ENCODE measurements at places on chromosomes 3 and 15. TPM values are rescaled to one million over a fixed set of nuclear protein-coding genes. Genes with fewer than 3 reads are reported as not detected.

DNA sequence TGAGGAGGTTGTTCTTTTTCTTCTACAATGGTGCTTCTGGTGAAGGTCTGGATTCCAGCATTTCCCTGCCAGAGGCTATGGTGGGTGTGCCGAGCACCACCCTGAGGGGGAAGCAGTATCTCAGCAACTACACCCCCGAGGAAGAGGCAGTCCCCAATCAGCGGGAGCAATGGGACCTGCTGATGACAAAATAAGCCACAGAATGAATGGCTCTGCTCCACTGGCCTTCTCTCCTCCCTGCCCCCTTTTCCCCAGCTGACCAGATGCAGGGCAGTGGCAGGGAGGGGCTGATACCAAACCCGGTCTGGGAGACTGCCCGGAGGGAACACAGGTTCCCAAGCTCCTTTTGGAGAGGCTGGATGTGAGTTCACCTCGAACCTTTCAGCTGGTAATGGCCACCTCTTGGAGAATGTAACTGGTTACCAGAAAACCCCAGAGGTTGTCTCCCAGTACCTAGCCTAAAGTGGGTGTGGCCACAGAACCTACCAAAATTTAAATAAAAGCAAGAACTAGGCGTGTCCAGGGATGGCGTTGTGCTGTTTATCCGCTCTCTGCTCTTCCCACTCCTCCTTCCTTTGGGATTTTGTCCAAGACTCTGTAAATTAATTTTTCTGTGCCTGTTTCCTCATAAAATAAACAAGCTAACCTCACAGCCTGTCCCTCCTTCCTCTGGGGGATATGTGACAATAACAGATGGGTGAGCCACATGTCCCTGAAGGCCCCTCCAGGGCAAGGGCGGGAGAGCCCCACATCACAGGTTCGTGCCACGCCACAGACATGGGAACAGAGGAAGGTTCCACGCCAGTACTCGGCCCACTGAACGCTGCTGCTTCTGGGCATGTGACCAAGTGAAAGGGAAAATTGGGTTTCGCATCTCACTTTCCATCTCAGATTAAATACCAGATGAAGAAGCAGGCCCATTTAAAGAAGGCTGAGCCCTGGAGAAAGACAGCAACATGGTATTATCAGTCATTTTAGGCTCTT is 35.1 kb upstream of the SPTBN5 start:
- DNase-seq, result peak; percentile 30
- peaks cover 21% of the 10 kb centered on the region for H3K4me1 ChIP-seq
- H3K4me3 ChIP-seq, result peak overlapping the region; percentile 47
- no peaks in the 10 kb centered on the region for H3K27me3 ChIP-seq
- H3K27ac ChIP-seq, result no peak overlapping the region
- peaks cover 5% of the 10 kb centered on the region for H3K36me3 ChIP-seq

DNA sequence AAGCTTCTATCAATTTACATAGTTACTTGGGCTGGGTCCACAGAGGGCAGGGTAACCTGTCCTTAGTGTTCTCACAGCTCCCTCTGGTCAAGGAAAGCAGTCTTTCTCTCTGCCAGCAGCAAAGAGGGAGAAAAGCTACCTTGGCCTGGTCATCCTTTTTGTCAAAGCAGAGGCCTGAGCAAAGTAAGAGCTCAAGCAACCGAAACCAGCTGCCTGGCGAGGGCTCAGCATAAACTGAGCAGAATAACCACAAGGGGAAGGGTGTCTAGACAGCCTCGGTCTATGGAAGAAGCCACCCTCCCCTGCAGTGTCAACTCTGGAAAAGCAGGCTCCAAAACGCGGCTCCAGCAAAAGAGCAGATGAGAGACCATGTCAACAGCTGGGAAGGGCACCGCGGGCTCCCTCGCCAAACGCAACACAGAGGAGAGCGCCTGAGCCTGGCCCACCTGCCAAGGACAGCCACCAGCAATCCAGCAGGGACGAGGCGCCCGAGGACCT is 17.4 kb downstream of the LRIG1 start:
- peak overlapping the region; percentile 2 for H3K4me3 ChIP-seq
- no peaks in the 10 kb centered on the region for H3K27me3 ChIP-seq
- H3K27ac ChIP-seq, result peak overlapping the region; percentile 21
- DNase-seq, result no peak

Gene GOLGA6B
- total RNA-seq, result not detected

Gene CAMKV
- total RNA-seq, result not detected

DNA sequence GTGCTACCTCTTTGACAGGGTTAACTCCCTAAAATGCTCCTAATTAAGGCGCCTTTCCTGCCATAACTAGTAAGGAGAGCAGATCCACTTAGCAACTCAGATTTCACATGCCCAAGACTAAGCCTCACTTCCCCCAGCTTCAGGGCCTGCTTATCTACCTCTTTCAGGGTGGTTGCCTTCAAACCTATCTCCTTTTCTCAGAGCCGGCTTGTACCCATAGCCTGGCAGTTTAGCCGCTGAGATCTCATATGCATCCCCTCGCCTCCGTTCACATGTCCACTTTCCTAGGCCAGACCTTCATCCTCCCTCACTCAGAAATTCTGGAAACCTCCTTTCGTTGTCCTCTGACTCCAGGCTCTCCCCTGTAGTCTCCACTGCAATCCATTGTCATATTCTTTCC is 1.0 kb upstream of the FSTL1 start:
- peaks cover 40% of the 10 kb centered on the region for H3K27me3 ChIP-seq
- H3K36me3 ChIP-seq, result no peaks in the 10 kb centered on the region

DNA sequence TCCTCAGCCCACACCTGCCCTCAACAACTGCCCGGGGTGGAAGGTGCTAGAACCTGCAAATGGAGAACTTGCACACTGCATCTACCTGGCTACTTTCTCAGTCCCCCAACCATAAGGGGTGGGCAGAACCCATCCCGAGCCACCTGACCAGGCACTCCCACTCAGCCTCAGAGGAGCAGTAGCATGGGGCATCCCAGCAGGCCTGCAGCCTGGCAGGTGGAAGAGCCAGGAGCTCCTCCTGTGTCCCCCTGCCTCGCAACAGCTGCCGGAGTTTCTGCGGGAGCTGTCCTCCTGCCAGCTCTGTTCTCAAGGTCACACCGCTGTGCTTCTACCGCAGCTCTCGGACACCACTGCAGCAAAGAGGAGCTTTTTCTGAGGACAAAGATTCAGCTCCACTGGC is 27.5 kb downstream of the RAB6B start:
- peaks cover 4% of the 10 kb centered on the region for H3K27me3 ChIP-seq
- H3K27ac ChIP-seq, result no peak overlapping the region
- no peak overlapping the region for H3K4me3 ChIP-seq
- H3K4me1 ChIP-seq, result no peaks in the 10 kb centered on the region

DNA sequence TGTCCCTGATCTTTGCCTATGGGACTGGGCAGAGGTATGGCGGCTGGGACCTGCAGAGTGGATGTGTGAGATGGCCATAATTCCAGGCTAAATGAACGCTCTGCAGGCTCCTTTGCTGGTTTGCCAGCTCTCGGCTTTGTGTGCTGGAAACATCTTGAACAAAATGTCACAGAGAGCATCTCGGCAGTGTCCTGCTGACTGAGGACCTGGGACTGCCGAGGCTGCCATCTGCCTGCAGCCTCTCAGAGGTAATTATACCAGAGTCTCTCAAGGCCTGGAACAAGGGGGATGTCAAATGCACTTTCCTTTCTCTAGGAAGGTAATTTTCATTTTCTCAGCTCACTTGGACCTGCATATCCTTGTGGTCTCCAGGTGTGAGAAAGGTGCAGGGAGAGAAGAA is 354.2 kb downstream of the PDCD6IP start:
- no peaks in the 10 kb centered on the region for H3K36me3 ChIP-seq
- no peaks in the 10 kb centered on the region for H3K4me1 ChIP-seq

DNA sequence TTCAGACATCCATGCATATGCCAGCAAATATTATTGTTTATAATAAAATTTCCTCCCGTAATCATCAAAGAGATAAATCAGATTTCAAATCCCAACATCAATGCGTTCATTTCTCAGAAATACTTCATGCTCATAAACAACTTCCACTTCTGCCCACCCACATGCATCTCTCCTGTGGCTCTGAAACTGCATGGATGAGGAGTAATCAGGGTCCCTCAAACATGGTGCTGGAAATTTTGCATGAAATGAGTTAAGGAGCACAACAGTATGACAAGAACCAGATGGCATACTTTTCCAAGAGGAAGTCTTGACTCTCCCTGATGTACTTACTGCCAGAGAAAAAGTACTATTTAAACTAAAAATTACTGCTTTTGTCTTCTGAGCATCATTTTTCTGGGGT is 26.9 kb upstream of the MFSD1 start:
- H3K27ac ChIP-seq, result no peak overlapping the region
- H3K4me1 ChIP-seq, result peaks cover 6% of the 10 kb centered on the region
- DNase-seq, result no peak
- peaks cover 7% of the 10 kb centered on the region for H3K36me3 ChIP-seq

GRCh38 chr3:170159933-170160332 is 21.6 kb downstream of the PHC3 start:
- H3K4me3 ChIP-seq, result peak overlapping the region; percentile 27
- H3K36me3 ChIP-seq, result peaks cover 42% of the 10 kb centered on the region
- no peaks in the 10 kb centered on the region for H3K27me3 ChIP-seq
- H3K4me1 ChIP-seq, result peaks cover 32% of the 10 kb centered on the region
- H3K27ac ChIP-seq, result peak overlapping the region; percentile 24
- DNase-seq, result no peak

Gene OXSM
- 13.6 TPM for total RNA-seq

- H3K4me3 ChIP-seq, result no peak overlapping the region
- no peak for DNase-seq
- peaks cover 4% of the 10 kb centered on the region for H3K4me1 ChIP-seq
- H3K27me3 ChIP-seq, result peaks cover 3% of the 10 kb centered on the region
- H3K36me3 ChIP-seq, result no peaks in the 10 kb centered on the region
Observed at GRCh38 chr15:94168250-94168649, 63.1 kb upstream of the MCTP2 start.

- no peaks in the 10 kb centered on the region for H3K27me3 ChIP-seq
- no peak for DNase-seq
- peaks cover 10% of the 10 kb centered on the region for H3K4me1 ChIP-seq
- H3K36me3 ChIP-seq, result peaks cover 17% of the 10 kb centered on the region
- H3K27ac ChIP-seq, result no peak overlapping the region
Observed at GRCh38 chr3:129507181-129507831, 21.1 kb upstream of the RHO start.

DNA sequence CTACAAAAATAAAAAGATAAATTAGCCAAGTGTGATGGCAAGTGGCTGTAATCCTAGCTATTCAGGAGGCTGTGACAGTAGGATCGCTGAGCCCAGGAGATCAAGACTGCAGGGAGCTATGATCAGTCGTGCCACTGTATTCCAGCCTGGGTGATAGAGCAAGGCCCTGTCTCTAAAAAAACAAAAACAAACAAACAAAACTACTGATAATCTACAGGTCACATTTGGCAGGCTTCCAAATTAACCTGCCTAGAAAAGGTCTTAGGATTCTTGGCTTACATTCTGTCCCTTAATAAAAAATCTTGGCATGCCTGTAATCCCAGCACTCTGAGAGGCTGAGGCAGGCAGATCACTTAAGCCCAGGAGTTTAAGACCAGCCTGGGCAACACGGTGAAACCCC is 33.4 kb upstream of the SETD2 start:
- H3K4me3 ChIP-seq, result no peak overlapping the region
- peaks cover 9% of the 10 kb centered on the region for H3K36me3 ChIP-seq
- H3K27me3 ChIP-seq, result no peaks in the 10 kb centered on the region
- no peak overlapping the region for H3K27ac ChIP-seq
- H3K4me1 ChIP-seq, result no peaks in the 10 kb centered on the region

GRCh38 chr3:30964612-30965011 is 70.2 kb upstream of the GADL1 start:
- H3K27me3 ChIP-seq, result peaks cover 3% of the 10 kb centered on the region
- H3K4me3 ChIP-seq, result no peak overlapping the region
- no peaks in the 10 kb centered on the region for H3K4me1 ChIP-seq
- no peak for DNase-seq
- no peak overlapping the region for H3K27ac ChIP-seq
- H3K36me3 ChIP-seq, result no peaks in the 10 kb centered on the region

Gene TM4SF18
- total RNA-seq, result not detected

Gene MKRN3
- total RNA-seq, result 5.7 TPM

DNA sequence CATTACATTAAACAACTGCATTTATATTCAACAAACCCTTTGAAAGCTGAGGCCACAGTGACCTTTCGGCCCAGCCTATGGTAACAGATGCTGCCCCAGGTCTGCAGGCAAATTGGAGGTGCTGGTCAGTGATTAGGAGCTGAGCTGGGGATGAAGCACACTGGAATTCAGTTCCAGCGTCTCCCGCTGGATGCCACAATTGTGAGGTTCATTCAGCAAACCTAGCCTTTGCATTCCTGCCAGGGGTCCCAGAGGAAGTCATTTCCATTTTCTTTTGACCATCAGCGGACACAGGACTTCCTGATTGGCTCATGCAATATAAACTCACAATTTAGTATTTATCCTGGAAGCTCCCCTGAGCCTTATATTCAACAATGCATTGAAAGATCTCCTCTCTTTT is 89.5 kb downstream of the IL20RB start:
- H3K36me3 ChIP-seq, result no peaks in the 10 kb centered on the region
- H3K4me3 ChIP-seq, result no peak overlapping the region
- H3K27me3 ChIP-seq, result peaks cover 2% of the 10 kb centered on the region
- DNase-seq, result no peak
- no peaks in the 10 kb centered on the region for H3K4me1 ChIP-seq
- H3K27ac ChIP-seq, result no peak overlapping the region

- H3K36me3 ChIP-seq, result peaks cover 63% of the 10 kb centered on the region
- no peaks in the 10 kb centered on the region for H3K27me3 ChIP-seq
- no peak overlapping the region for H3K4me3 ChIP-seq
- H3K27ac ChIP-seq, result no peak overlapping the region
- H3K4me1 ChIP-seq, result peaks cover 19% of the 10 kb centered on the region
- no peak for DNase-seq
Observed at GRCh38 chr3:9837701-9838582, 5.9 kb downstream of the RPUSD3 start.

DNA sequence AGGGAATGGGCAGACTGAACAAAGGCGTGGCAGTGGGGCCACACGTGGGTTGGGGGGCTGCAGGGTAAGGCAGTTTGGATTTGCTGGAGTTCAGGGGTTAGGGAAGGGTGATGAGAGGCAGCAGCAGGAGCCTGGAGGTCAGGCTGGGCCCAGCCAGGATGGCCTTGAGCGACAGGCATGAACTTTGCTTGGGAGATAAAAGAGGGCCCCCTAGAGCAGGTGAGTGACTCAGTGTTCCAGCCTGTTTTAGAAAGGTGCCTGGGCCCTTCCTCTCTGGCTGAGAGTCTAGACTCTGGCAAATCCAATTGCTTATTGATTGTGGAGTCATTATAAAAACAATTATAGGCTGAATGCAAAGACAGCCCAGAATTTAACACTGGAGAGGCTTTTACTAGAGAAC is 75.1 kb downstream of the RAB11A start:
- DNase-seq, result no peak
- H3K27me3 ChIP-seq, result no peaks in the 10 kb centered on the region
- H3K36me3 ChIP-seq, result no peaks in the 10 kb centered on the region
- H3K4me3 ChIP-seq, result no peak overlapping the region

GRCh38 chr3:183254487-183255347 is 1.7 kb downstream of the B3GNT5 start:
- peaks cover 15% of the 10 kb centered on the region for H3K4me1 ChIP-seq
- peaks cover 34% of the 10 kb centered on the region for H3K27me3 ChIP-seq
- no peak for DNase-seq
- peak overlapping the region; percentile 60 for H3K4me3 ChIP-seq
- peaks cover 9% of the 10 kb centered on the region for H3K36me3 ChIP-seq

All from naive thymus-derived CD8-positive, alpha-beta T cell (primary cell).